Fibroblast of skin of right quadriceps (primary cell): ENCODE measurements at places on chromosomes 5 and 9.

- DNase-seq: no peak
Measured at GRCh38 chr5:133195250-133195649, 143.4 kb downstream of the HSPA4 start.

DNA sequence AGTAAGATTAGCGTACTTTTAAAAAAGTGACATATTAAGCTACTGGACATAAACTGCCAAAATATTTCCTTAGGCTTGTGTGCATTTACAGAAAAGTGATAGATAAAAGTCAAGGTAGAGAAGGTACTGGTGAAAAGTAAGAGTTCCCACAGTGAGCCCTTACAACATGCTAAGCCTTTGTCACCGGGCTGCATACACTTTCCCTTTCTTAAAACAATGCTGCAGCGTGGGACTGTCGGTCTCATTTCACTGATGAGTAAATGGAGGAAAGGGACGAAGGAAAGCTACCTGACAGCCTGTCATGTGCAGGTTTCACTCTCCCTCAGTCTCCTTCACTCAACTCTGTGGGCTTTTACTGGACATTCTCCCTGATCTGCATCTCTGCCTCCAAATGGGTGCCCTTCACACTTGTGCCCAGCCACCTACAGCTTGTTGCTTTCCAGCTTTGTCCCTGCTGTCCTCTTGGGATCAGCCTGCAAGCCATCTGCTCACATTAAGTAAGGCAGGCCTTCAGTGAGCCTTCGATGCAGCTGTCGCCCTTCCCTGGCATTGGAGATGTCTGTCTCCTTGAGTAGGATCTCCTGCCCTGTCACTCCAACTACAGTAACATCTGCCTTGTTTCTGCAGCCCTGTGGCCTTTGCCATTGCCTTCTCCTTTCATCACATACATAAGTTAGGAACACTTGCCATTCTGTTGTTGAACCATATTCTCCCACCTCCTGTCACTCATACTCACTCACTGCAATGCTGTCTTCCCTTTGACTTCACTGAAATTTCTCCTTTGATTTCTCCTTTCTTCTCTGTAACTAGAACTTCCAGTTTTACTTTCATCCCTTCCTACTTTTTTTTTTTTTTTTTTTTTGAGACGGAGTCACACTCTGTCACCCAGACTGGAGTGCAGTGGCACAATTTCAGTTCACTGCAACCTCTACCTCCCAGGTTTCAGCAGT lies 9.3 kb upstream of the ROPN1L start:
- no peak for DNase-seq

GRCh38 chr9:78821126-78821822 lies 524.3 kb downstream of the PSAT1 start:
- DNase-seq: peak; percentile 25

DNA sequence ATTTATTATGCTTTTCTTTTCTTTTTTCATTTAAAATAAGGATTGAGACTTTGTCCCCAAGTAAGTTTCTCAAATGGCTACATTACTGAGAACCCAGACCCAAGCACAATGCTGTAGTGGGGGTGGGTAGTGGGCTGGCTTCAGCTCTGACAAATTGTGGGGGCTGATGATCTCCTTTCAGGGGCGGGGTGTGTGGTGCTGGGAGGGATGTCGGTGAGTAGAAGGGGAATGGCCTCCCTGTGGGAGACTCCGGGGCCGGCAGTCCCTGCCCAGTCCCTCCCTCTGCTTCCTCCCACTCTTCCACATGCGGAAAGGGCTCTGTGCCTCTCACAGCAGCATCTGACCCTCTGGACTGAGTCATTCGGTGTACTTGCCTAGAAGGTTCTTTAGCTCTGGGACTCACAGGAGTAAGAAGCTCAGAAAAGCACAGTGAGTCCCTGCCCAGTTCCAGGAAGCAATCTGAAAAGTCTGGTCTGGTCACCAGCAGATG lies 14.3 kb downstream of the CD180 start:
- DNase-seq: peak; percentile 46

DNA sequence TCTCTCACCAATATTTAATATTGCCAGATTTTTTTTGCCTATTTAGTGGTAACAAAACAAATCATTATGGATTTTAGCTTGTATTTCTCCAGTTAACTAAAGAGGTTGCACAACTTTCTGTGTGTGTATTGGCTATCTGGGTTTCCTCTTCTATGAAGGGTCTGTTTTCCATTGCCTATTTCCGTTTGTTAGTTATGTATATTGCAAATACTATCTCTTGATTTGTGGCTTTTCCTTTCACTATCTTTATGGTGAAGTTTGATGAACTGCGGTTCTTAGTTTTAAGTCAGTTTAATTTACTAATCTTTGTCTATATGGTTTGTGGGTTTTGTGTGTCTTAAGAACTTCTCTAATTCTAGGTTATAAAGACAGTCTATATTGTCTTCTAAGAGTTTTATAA lies 136.3 kb downstream of the CEP120 start:
- no peak for DNase-seq

- DNase-seq: no peak
Measured at GRCh38 chr5:173834071-173834771, 53.9 kb upstream of the CPEB4 start.
